Stimulated activated CD8-positive, alpha-beta memory T cell treated with anti-CD3 and anti-CD28 coated beads, Interleukin-4, amount 100 ng/mL, for 1 hour (primary cell): ENCODE measurements at places on chromosomes 12 and 14.
A peak's percentile ranks its signal among the peaks of the same experiment; 100 is the strongest.

- DNase-seq: no peak
These were observed 137.2 kb upstream of the DHRS4 start for GRCh38 chr14:23816371-23816770.

DNA sequence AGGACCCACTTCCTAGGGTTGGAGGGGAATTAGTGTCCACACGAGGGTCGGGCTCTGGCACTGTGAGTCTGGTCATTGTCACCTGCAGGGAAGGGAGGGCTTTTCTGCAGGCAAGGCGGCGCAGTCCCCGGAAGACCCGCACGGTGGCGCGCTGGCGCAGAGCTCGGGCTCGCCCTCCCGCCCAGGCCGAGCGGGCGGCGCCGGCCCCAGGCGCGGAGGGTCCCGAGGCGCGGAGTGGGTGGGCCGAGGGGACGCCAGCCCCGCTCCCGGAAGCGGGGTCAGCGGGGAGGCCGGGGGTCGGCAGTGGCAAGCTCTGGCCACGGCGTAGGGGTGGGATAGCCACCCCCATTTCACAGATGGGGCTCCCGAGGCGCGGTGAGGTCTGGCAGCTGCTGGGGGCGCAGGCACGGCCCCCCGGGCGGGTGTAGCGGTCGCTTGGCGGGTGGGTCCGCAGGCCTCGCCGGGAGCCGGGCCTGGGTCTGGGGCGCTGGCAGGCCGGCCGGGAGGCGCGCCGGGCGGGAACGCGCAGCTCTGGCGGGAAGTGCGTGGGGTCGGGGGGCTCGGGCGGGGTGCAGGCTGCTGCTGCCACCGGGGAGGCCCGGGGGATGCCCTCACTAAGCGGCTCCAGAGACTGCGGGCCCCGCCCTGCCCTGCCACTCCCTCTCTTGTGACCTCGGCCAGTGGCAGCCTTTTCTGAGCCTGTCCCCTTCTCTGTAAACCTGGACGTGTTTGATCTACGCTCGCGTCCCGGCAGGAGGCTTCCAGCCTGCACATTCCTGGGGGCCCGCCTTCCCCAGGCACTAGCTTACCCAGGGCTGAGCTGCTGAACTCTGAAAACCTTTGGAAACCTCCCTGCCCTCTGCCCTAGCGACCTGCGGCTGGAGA lies 46.1 kb downstream of the CYP46A1 start:
- DNase-seq: peak; percentile 9

- no peak for DNase-seq
These were observed 38.7 kb upstream of the TBX5 start for GRCh38 chr12:114444422-114445279.

DNA sequence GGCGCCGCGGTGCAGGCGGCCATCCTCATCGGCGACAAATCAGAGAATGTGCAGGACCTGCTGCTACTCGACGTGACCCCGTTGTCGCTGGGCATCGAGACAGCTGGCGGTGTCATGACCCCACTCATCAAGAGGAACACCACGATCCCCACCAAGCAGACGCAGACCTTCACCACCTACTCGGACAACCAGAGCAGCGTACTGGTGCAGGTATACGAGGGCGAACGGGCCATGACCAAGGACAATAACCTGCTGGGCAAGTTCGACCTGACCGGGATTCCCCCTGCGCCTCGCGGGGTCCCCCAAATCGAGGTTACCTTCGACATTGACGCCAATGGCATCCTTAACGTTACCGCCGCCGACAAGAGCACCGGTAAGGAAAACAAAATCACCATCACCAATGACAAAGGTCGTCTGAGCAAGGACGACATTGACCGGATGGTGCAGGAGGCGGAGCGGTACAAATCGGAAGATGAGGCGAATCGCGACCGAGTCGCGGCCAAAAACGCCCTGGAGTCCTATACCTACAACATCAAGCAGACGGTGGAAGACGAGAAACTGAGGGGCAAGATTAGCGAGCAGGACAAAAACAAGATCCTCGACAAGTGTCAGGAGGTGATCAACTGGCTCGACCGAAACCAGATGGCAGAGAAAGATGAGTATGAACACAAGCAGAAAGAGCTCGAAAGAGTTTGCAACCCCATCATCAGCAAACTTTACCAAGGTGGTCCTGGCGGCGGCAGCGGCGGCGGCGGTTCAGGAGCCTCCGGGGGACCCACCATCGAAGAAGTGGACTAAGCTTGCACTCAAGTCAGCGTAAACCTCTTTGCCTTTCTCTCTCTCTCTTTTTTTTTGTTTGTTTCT lies 1.7 kb downstream of the HSPA2 start:
- DNase-seq: no peak

DNA sequence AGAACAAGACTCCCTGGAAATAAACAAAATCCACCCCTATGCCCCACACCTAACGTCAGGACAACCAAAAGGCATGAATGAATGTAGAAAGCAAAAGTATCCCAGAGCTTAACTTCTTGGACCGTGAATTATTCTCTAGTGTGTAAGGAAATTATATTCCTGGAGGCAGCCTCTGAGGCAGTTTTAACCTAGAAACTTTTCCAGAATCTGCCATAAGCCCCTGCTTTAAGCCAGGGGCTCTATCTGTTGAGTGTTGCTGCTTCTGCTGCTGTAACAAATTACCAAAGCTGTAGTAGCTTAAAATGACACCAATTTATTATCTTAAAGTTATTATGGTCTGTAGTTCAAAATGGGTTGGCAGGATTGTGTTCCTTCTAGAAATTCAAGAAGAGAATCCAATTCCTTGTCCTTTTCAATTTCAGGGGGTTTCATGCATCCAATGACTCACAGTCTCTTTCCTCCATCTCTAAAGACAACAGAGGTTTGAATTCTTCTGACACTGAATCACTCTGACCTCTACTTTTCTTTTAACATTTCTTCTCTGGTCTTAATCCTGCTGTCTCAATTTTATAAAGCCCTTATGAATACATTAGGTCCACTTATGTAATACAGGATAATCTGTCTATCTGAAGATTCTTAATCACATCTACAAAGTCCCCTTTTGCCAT lies 242.7 kb downstream of the ATXN7L3B start:
- no peak for DNase-seq

- DNase-seq: no peak
These were observed 25.1 kb upstream of the LRTM2 start for GRCh38 chr12:1795221-1795784.

- DNase-seq: peak; percentile 17
These were observed 18.0 kb downstream of the MFAP5 start for GRCh38 chr12:8644345-8645248.

DNA sequence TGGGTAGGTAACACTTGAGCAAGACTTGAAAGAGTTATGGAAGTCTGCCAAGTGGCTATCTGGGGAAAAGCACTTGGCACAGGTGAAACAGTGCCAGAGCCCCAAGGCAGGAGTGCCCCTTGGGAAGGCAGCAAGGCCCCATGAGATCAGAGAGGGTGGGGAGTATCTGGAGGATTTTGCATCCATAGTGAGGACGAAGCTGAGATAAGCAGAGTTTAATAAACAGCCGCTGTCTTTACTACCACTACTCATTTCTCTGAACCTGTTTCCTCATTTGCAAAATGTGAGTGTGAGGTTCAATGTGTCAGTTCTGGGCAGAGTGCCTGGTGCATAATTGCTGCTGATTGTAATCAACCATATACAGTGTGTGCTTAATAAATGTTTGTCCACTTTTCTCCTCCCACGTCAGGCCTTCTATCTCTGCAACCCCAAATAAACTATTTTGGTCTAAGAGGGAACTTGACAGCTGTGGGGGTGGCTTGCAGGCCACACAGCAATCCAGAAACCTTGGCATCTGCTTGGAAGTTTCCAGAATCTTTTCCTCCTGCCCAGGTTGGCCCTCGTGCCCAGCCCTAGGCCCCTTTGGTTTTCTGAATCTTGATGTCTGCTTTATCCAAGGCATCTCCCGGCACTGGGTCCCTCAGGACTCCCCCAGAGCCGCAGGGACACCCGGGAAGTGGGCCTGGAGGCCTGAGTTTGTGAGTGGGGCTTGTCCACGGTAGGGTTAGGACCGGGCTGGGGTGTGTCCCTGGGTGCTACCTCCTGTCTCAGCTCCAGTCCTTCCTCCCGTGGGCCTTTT lies 4.5 kb downstream of the ABCB9 start:
- no peak for DNase-seq

DNA sequence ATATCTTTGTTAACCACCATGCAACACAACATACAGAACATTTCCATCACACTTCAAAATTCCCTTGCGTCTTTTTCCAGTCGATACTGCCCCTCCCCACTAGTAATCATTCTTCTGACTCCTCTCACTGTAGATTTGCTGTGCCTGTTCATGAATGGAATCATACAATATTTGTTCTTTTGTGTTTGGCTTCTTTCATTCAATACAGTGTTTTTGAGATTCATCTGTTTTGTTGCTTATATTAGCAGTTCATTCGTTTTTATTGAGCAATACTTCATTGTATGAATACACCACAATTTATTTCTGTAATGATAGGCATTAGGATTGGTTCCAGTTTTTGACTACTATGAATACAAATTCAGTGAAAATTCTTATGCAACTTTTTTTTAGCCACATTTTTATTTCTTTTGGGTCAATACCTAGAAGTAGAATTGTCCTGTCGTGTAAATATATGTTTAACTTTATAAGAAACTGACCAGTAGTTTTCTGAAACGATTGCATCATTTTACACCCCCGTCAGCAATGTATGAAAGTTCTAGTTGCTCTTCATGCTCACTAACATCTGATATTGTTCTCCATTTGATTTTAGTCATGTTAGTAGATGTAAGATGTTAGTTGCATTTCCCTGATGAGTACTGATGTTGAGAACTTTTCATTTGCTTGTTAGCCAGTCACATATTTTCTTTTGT lies 127.5 kb downstream of the TGFB3 start:
- DNase-seq: no peak

DNA sequence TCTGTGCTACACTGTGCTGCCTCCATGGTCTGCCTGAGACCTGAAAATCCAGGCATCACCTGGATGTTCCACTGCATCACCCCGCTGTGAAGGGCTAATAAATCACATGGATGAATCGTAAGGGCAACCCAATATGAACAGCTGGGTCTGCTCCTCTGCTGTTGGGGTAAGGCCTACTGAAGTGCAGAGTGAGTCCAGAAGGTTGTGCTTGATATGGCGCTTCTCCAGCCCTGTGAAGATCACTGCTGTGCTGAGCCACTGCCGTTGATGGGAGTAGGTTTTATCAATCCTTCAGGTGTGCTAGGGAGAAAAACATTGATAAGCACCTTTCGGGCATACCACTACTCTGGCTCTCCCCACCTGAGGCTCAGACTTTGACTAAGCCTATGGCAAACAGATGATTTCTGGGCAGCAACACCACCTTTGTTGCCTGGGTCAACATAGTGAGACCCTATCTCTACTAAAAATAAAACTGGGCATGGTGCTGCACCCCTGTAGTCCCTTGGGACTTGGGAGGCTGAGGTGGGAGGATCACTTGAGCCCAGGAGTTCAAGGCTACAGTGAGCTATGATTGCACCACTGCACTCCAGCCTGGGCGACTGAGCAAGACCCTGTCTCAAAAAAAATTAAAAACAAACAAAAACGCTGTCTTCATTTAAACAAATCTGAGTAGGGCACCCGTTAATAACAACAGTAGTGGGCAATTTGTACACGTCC lies 1.7 kb downstream of the ACVRL1 start:
- DNase-seq: no peak

DNA sequence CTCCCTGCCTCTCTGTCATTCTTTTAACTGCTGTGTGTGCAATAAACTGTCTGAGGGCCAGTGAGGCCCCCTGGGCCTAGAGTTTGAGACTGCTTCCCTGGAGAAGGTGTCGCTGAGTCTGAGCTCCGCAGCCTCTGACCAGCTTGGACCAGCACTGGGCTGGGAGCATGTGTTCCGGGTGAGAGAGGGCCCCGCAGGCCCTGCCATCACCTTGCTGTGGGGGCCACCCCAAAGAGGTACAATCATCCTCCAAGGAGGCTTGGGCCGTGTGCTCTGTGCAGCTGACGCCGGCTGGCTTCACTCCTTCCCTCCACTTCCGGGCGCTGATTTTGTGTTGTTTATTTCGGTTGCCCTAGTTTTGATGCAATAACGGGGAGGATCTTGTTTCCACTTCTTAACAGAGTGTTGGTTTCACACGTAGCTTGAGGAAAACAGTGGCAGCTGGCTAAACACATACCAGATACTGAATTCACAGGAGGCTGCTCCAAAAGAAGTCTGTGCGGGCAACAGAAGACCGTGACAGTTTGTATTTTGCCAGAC lies 121.6 kb downstream of the TMEM132C start:
- peak; percentile 10 for DNase-seq

DNA sequence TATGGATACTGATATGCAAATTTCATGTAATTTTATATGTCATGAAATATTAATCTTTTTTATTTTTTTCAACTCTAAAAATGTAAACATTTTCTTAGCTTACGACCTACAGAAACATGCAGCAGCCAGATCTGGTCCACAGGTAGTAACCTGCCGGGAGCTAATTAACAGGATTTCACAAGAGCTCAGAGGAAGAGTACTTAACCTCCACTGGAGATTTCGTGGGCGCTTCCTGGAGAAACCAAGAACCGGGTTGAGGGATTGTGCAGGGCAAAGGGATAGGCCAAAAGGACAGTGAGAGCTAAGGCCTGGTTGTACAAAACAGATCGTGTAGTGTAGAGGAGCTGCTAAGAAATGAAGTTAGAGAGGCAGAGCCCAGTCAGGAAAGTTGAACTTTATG lies 315.7 kb downstream of the PAWR start:
- no peak for DNase-seq

GRCh38 chr12:94174576-94174975 lies 26.2 kb downstream of the PLXNC1 start:
- DNase-seq: peak; percentile 18

DNA sequence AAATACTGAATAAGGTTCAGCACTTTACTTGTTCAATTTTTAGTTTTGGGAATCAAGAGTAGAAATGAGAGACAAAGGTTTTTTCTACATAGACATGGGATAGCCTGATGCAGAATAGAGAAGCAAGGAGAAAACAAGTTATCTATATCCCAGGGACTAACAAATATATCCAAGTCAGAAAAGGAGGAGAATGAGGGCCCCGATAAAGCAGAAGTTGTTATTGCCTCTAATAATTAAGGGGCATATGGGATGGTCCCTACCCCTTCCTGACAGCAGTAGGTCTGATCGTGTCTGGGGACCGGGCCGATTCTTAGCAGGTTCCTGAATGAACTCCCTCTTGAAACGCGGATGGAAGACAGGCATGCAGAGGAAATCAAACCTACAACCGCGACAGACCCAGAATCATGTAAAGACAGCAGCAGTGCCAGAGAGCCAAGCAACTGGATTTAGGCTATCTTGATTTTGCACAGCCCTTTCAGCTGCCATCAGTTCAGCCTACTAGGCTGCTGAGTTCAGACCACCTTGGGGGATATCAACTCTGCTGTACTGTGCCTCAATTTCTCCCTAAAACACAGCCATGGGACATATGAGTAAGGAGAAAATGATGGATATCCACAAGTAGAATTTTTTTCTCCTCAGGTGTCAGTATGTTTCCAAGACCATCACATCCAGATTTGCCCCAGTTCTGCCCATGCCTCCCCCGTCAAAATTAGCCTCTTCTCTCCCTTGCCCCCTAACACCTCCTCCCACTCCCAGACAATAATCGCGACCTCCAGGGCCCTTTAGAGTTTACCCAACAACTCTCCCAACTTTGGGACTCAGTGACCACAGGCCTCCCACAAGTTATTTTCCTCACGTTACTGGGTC lies 706 bp downstream of the PRMT5 start:
- no peak for DNase-seq

DNA sequence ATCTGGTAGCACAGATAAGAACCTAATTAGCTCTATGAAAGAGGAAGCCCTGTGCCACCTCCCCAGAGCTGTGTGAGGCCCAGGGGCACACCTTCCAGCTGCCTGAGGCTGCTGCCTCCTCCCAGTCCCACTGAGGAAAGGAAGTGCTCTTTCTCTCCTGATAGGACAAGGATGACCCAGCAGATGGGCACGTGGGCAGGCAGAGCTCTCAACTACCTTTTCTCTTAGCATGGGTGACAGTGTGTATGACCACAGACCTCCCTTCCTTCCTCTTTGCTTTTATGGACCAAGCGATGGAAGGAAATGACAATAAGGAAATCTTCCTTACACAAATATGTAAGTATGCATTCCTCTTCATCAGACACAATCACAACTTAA lies 127.6 kb upstream of the AMIGO2 start:
- no peak for DNase-seq
